M059J (cell line): ENCODE measurements at places on chromosomes 13 and 19. TPM values are rescaled to one million over a fixed set of nuclear protein-coding genes. Genes with fewer than 3 reads are reported as not detected.

The FCER2 gene
- not detected in 2 replicates for total RNA-seq

- DNase-seq = no peak
These were observed 17.1 kb downstream of the PLEKHF1 start for GRCh38 chr19:29682236-29682895.

The APLP1 gene
- 42.4 and 51.5 TPM in 2 replicates for total RNA-seq

The SWSAP1 gene
- total RNA-seq = 2.4 and 2.7 TPM in 2 replicates

- DNase-seq = no peak
These were observed 2.3 kb downstream of the TULP2 start for GRCh38 chr19:48896191-48896720.

The FLT1 gene
- 1.4 and 3.5 TPM in 2 replicates for total RNA-seq

DNA sequence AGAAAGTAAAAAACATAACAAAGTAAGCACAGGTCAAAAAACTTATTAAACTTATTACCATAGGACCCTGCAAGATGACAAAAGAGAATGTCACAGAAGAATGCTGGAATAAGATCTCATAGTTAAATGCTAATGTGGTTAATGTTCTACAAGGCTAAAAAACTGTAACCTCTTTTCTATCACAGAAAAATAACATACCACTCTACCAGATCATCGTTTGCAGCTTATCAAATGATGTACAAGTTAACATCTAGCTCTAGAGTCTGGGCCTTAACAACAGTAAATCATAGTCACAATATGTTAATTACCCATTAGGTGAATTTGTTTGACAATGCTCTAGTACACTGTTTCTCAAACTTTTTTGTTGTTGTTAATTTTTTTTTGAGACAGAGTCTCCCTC is 53.0 kb downstream of the NUFIP1 start:
- DNase-seq = peak; percentile 26

- DNase-seq = peak; percentile 46
These were observed 259.0 kb downstream of the NALCN start for GRCh38 chr13:101157261-101157660.

- no peak for DNase-seq
These were observed 13.8 kb upstream of the ILF3 start for GRCh38 chr19:10640361-10640760.

The HCN2 gene
- 0.42 and 1.4 TPM in 2 replicates for total RNA-seq

The RAB4B gene
- total RNA-seq = 13.2 and 34.2 TPM in 2 replicates

DNA sequence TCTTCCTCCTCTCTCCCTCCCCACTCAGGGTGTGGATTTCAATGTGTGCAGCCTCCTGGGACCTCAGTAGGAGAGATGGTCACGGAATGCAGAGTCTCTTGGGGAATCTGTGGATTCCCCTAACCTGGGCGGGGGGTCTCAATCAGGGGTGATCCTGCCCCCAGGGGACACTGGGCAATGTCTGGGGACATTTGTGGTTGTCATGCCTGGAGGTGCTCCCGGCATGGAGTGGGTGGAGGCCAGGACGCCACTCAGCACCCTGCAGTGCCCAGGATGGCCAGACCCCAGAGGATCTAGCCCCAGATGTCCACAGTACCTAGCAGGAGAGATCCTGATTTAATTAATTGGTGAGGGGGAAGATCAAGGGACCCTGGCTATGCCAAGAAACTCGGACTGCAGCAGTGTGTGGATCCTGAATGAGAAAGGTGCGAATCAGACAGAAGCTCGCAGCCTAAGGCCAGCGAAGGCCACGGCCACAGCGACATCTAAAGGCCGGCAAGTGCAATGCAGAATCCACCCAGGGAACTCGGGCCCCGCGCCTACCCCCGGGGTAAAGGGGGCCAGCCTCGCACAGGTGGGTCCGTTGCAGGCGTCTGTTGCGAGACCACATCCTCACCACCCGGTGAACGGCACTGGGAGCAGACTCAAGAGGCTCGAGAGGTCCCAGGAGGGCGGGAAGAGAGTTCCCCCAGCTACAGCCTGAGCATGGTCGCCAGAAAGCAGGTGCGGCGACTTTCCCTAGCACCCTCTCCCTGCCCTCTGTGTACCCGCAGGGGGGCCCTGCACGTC is 88.8 kb downstream of the GNG7 start:
- DNase-seq = peak; percentile 28

DNA sequence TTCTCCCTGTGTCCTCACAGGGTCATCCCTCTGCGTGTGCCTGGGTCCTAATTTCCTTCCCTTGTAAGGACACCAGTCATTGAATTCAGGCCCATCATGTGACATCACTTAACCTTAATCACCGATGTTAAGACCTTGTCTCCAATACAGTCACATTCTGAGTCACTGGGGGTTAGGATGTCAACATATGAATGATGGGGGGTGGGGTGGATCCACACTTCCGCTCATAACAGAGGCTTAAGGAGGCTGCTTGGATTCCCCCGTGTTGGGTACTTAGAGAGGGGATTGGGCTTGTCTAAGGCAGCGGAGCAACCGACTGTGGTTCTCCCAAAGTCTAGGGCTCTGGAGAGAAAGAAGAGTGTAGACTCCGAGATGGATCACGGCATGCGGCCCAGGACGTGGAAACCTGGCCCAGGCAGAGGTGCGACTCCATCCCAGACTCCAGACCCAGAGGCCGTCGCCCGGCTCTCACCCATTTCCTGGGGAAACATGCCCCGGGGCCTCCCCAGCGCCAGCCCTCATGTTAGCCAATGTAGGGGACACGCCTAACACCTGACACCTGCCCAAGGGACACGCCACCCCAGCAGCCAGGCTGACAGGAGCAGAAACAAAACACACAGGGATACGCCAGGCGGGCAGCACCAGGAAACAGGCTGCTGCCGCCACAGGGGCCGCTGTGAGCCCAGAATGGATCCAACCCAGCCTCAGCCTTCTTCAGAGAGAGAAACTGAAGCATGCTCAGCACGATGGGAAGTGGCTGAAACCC is 17.1 kb upstream of the IGLON5 start:
- peak; percentile 22 for DNase-seq

The OR4F17 gene
- total RNA-seq = not detected in 2 replicates

- DNase-seq = no peak
These were observed 52.4 kb downstream of the MLLT1 start for GRCh38 chr19:6227156-6227935.

GRCh38 chr13:62997696-62998095 is 1582.0 kb upstream of the PCDH20 start:
- DNase-seq = no peak

The IZUMO2 gene
- total RNA-seq = not detected in 2 replicates

DNA sequence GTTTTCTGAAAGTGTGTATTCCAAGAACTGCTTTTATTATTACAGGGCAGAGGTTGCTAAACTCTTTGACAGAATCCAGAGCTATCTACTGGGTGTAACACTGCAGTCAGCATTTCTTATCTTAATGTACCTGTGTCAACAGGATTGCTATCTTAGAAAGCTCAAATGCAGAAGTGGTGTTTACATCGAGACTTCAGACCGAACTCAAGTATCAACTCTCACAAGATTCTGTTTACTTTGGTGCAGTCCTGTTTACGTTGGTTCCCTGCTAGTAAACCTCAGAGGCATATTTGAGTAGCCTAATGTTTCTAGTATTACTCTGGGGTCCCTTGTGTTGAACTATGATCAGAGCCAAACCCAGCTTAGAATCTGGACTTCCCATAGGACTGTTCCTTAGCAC is 20.5 kb downstream of the SLC15A1 start:
- no peak for DNase-seq

GRCh38 chr13:102564564-102564963 is 32.2 kb upstream of the TPP2 start:
- DNase-seq = no peak

- no peak for DNase-seq
These were observed 74.2 kb upstream of the RFC3 start for GRCh38 chr13:33743438-33744368.

DNA sequence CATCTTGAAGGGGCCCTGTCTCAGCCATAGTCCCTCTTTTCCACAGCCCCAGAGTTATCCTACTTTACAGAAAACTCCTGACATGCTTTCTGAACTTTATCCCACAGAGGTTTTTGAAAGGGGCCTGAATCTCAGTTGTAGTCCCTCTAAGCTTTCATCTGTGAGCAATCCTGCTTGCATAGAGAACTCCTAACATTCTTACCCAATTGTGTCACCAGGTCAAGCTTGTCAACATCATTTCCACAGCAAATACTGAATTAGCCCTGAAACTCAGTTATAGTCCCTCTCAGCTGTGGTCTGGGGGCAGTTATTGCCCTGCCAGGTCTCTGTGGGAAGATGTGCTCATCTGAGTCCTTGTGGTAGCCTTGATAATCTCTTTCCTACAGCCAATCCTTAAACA is 2190.3 kb upstream of the PCDH20 start:
- no peak for DNase-seq

The ICAM5 gene
- total RNA-seq = 4.4 and 6.1 TPM in 2 replicates

The N4BP2L1 gene
- total RNA-seq = 0.66 and 2.1 TPM in 2 replicates

The SIGLECL1 gene
- total RNA-seq = not detected in 2 replicates

DNA sequence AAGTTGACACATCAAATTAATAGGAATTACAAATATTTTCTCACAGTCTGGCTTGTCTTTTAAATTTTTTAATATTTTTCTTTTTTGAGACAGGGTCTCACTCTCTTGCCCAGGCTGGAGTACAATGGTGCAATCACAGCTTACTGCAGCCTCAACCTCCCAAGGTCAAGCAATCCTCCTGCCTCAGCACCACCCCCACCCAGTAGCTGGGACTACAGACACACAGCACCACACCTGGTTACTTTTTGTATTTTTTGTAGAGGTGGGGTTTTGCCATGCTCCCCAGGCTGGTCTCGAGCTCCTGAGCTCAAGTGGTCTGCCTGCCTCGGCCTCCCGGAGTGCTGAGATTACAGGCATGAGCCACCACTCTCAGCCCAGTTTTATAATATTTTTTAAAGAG is 72.0 kb downstream of the SPATA13 start:
- no peak for DNase-seq

DNA sequence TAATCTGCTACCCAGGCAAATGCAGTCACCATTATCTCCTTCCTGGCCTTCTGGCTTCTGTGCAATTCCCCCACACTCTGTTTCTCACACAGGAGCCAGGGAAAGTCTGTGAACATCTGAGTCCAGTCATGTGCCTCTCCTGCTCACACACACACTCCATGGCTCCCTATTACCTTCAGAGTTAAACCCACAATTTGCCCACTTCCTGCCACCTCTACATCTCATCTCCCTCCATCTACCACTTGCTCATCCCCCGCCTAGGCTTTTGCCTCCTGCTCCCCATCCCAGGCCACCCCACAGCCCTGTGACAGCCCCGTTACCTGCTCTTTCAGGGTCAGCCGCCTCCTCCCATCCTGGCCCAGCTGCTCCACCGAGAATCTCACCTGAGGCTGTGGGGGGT is 13.5 kb downstream of the IL12RB1 start:
- no peak for DNase-seq

GRCh38 chr13:100588331-100589177 is at the start of gene GGACT:
Gene GGACT (minus strand): TSS chr13:100588789. CDS start chr13:100532591, 56,198 bp downstream.
- DNase-seq = peak; percentile 34

- no peak for DNase-seq
These were observed 20.7 kb upstream of the TINCR start for GRCh38 chr19:5588441-5588840.

The GAS6 gene
- 43.7 and 99.1 TPM in 2 replicates for total RNA-seq

The IGFL2 gene
- total RNA-seq = not detected in 2 replicates

The CLIP3 gene
- total RNA-seq = 1.3 and 6.7 TPM in 2 replicates

- DNase-seq = peak; percentile 76
These were observed 3.9 kb upstream of the GSK3A start for GRCh38 chr19:42246143-42246921.

GRCh38 chr19:44570984-44571684 is 41.7 kb upstream of the CEACAM20 start:
- peak; percentile 85 for DNase-seq

DNA sequence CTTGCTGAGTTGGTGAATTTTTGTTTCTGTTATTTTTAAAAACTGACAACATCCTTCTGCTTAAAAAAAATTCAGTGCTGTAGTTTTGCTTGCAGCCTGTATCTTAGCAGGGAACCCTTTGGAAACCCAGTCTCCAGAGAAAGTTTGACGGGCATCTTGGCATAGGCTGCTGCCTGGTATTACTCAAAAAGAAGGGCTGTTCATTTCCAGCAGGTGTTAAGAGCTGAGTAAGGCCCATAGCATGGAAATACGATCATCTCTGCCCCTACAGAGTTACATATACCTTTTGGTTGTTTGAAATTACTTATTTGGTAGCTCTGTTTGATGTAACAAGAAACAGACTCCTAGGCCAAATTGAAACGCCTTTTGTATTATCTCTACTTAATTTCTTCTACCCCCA is 41.5 kb downstream of the URI1 start:
- no peak for DNase-seq

DNA sequence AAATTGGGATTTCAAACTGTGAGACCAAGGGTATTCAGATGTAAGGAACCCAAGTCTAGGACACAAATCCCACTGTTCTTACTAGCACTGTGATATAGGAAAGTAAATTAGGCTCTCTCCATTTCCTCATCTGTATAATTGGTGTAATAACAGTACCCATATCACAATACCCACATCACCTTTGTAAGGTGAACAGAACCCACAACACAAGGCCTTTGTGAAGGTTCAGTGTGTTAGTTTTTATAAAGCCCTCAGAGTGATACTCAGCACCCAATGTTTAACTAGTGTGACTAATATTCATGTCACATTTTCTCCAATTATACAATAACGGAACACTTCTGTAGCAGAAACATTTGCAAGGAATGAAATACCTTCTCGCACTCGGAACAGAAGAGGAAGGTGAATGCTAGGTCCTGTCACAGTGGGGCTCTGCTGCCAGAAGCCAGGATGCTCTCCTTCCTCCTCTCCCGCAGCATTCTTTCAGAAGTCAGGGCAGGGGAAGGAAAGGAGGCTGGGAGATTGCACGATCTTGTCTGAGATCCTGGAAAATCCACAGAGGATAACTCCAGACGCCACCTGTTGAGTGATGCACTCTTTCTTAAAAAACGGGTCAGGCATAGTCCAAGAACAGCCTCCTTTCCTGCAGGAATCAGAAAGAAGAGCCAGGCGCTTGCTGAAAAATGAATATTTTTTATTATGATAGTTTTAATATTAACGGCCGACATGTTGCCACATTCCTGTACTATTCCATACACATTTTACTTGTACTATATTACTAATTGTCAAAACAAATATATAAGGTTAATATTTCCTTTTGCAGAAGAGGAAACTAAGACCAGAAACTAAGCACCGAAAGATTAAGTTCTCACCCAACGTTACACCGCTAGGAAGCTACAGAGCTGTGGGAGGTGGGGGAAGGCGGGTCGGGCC is 762 bp downstream of the ZNF45 start:
- DNase-seq = peak; percentile 24

- no peak for DNase-seq
These were observed 6.1 kb downstream of the KDM4B start for GRCh38 chr19:4974880-4975469.

DNA sequence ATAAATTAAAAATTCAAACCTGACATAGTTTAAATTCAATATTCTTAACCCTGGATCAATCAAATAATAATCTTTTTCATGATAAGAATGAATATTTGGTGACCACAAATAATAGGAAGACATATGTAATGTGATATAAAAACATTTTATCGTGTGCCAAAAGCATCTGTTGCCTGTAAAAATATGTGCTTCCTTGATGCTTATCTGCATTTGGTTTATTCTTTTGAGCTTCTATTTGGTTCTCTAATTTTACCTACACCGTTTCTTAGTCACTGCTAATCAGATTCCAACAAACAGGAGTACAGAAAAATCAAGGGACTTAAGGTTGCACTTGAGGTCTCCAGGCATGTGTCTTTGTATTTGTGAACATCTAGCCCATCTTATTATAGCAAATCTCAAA is 274.5 kb downstream of the DCT start:
- DNase-seq = no peak
